ENCODE measurements at places on chromosomes 4 and X. TPM values are rescaled to one million over a fixed set of nuclear protein-coding genes. Genes with fewer than 3 reads are reported as not detected.

CPE gene
- 2.3 TPM for total RNA-seq

GPRASP1 gene
- total RNA-seq: 3.9 TPM

RNF175 gene
- total RNA-seq: 0.36 TPM

CCKAR gene
- total RNA-seq: not detected

ELOVL6 gene
- 31.0 TPM for total RNA-seq

TBC1D8B gene
- 3.6 TPM for total RNA-seq

TMEM31 gene
- total RNA-seq: not detected
